Posterior cingulate gyrus (tissue), 11 donors: ENCODE measurements at places on chromosomes 11 and 22.

DNA sequence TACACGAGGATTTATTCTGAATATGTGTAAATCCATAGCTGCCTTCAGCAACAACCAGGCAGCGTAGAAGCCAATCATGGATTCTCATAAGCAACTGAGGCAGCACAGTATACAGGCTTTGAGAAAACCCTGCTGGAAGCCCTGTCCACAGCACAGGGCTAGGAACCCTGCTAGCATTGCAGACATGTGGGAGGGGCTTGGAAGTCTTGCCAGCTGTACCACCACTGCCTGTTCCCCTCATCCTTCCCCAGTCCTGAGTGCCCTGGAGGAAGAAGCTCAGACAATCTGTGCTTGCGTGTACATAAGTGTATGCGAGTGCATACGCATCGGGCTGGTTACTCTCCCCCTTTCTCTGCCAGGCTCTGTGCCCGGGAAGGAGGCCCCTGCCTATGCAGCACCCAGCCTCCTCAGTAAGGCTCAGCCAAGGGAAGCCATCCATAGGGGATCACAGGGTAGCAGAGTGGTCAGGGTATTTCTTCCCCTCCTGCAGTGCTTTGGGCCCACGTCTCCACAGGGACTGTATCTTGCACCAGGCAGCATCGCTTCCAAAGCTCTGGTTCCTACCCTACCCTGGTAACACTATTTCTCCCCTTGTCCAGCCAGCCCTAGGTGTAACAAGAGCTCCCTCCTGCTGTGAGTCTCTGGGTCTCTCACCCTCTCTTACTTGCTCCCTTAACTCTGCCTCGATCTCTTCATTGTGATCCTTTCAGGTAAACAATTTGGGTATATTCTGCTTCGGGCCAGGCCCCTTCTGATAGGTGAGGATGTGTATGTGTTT is 90.5 kb downstream of the GALNT18 start:
- peak; percentile 78 for DNase-seq

DNA sequence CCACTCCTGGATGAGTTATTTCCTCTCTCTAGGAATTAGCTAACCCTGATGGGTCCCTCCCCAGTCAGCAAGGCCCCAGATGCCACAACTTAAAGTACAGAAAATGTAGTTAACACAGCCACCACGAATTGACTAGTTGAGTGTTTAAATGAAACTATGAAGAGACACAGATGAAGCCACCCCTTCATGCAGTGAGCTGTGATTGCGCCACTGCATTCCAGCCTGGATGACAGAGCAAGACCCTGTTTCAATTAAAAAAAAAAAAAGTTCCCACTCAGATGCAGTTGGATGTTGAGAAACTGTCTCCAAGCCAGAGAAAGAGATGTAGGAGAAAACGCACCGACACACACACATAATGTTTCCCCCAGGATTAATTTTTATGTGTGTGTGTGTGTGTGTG is 53.3 kb downstream of the SCN3B start:
- DNase-seq = no peak

GRCh38 chr11:80414181-80415165 is 973.6 kb upstream of the TENM4 start:
- no peak for DNase-seq

DNA sequence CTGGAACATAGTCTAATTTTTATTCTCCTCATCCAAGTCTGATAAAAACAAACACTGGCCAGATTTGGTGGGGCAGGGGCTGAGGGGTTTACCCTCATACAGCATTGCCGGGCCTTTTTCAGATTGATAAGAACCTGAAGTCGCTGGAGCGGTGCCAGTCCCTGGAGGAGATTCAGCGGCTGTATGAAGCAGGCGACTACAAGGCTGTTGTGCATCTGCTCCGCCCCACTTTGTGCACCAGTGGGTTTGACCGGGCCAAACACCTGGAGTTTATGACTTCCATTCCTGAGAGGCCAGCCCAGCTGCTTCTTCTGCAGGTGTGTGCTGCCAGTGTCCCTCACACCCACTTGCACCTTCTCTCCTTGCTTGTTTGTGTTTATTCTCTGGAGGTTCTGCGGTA is 55.8 kb downstream of the CABIN1 start:
- DNase-seq = peak; percentile 70

GRCh38 chr11:104892723-104893511 is 5.3 kb downstream of the CASP12 start:
- DNase-seq = no peak

DNA sequence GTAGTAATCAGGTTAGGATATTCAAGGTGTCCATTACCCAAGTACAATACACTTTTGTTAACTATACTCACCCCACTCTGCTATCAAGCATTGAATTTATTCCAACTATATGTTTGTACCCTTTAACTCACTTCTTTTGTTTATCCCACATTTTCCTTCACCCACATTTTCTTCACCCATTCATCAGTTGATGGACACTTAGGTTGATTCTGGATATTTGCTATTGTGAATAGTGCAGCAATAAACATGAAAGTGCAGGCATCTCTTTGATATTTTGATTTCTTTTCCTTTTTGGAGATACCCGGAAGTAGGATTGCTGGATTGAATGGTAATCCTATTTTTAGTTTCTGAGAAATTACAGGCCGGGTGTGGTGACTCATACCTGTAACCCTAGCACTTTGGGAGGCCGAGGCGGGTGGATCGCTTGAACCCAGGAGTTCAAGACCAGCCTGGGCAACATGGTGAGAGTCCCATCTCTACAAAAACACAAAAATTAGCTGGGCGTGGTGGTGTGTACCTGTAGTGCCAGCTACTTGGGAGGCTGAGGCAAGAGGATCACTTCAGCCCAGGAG is 6.5 kb downstream of the TMEM25 start:
- DNase-seq = no peak

DNA sequence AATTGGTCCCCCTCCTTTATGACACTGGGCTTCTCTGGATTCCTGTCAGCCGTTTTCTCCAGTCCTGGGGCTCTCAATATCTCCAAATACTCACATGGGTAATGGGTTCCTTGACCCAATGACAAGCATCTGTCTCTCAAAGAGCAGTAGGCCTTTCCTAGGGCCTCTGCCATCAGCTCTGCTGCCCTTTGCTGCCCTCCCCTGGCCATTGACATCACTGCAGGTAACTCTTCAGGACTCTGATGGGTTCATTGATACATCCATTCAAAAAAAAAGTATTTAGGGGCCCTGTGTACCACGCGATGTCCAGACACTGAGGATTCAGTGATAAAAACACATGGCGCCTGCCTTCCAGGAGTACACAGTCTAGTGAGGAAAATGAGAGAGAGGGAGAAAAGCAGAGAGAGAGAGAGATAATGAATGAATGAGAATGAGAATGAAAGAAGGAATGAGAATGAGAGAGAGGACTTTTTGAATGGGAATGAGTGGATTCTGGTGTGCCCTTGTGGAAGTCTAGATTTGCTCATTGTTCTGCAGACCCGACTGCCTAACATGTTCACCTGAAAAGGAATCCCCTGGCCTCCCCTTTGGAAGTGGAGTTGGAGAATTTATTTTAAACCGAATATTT is 42.6 kb upstream of the OLFML1 start:
- DNase-seq = peak; percentile 80

DNA sequence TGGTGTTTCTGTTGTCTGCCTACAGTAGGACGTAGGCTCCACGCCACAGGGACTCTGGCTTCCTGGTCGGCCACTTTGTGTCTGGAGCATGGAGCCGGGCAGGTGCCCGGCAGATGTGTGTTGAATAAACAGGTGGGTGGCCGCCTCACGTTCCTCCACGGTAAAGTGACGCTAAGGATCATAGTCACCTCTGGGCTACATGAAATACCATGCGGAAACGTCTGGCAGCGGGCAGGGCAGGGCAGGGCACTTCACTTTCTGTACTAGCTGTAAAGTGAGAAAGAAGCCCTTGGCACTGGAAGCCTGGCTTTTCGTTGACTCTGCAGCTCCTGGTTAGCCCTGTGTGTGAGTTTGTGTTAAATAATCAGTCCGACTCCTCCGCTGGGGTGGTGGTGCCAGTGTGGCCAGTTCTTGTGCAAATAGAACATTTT is 52.4 kb downstream of the MCM5 start:
- no peak for DNase-seq

GRCh38 chr11:46386005-46386578 is 4.6 kb downstream of the MDK start:
- no peak for DNase-seq

GRCh38 chr22:49824185-49824925 is 3.3 kb downstream of the BRD1 start:
- DNase-seq = peak; percentile 64

DNA sequence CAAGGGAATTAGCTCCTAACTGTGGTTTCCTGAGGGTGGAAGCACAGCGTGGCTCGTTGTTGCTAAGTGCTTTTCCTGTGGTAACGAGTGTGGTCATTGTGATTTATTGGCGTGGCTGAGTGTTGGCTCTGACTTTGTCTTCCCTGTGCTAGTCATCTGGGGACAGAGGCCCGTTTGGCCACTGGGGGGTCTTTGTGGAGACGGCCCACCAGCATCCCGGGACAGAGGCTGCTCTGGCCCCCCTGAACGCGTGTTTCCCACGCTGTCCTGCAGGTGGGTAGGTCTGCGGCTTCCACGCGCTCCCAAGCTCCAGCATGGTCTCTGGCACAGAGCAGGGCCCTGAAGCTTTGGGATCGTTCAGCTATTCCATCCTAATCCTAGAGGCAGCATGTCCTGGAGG is 1040.0 kb downstream of the TBC1D22A start:
- no peak for DNase-seq

DNA sequence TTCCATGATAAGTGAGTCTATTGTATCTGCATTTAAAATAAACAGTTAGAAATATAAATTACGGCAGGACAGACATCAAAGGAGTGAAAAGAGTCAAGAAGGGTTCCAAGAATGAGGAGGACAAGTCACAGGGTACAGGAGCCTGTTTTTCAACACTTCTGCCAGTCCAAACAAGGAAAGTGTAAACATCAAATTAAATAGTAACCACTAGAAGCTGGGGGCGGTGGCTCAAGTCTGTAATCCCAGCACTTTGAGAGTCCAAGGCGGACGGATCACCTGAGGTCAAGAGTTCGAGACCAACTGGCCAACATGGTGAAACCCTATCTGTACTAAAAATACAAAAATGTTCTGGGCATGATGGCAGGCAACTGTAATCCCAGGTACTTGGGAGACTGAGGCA is 219.6 kb downstream of the LUZP2 start:
- no peak for DNase-seq

DNA sequence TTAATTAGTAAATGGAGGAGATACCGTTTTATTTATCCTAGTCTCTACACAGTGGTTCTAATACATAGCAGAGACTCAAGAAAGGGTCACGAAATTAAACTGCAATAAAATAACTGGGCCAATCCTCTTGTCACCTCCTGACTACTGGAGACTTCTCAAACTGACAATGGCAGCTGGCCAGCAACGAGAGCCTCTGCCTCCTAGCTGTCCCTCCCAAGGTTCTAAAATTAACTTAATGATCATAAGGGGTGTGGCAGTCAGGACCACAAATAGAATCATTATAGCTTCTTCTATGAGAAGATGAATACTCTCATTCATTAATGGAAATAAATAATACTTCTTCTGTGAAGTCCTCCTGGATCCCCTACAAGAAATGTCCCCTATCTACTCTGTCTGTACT is 63.8 kb upstream of the APOA1 start:
- no peak for DNase-seq

DNA sequence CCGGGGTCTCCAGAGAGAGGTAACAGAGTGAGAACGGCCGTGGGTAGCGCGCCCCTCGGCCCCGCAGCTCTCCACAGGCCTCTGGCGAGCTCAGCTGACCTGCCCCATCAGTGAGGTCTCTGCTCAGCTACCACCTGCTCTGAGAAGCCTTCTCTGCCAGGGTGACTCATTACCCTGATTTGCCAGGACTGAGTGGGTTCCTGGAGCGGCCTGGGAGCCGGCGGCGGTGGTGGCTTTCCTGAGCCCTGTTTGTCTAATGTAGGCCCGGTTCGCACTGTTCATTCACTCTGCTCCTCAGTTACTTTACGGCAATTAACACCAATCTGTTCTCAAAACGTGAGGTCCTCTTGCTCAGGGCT is 351.0 kb upstream of the B3GAT1 start:
- DNase-seq = no peak

DNA sequence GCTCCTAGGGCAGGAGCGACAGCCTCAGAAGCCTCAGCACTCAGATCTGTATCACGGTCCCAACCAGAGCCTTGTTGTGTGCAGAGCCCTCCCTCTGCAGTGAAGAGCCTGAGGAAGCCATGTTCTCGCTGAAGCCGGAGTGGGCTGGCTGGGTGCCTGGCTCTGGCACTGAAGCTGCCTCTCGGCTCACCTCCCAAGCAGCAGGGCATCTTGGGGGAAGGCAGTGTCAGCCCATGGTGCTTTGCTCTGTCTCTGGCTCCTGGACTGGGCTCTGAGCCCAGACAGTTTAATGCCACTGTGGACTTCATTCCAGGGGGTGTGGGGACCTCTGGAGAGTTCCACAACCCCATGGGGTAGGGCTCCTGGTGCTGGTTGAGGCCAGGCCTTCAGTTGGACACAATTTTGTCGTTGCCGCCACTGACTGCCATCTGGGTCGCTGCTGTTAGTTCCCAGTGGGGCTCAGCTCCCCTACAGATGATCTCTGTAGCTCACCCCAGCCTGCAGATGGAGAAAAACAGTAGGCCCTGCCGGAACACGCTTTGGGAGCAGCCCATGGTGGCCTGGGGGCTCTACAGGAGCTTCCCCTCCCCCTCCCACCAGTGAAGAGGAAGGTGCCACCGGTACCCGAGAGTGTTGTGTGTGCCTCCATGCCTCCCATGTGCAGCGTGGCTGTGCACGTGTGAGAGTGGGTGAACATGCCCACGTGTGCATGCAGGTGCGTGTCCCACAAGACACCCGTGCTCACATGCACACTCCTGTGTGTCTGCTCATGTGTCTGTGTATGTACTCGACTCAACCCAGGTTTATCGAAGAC is 86.5 kb upstream of the B3GAT1 start:
- DNase-seq = peak; percentile 53

GRCh38 chr11:117976445-117976844 is 9.7 kb upstream of the IL10RA start:
- DNase-seq = no peak

GRCh38 chr11:47918370-47918690 is 62.0 kb upstream of the PTPRJ start:
- no peak for DNase-seq

- no peak for DNase-seq
These were observed 449.9 kb downstream of the OPCML start for GRCh38 chr11:133082453-133082781.

DNA sequence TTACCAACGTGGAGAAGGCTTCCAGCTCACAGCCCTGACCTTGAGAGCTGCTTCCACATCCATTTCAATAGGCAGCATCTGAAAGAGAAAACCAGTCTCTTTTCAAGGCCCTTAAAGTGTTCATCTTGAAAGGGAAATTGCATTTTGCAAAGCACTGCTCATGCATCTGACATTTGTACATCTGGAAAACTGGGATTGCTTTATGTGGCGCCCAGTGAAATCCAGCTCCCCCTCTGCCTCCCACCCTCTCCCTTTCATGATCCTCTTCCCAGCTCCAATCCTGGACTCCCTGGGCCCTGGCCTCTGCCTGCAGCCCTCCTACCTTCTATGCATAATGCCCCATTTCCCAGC is 17.4 kb downstream of the TP53AIP1 start:
- DNase-seq = peak; percentile 33
